Motor neuron (in vitro differentiated cells): ENCODE measurements at places on chromosomes 2 and 18. TPM values are rescaled to one million over a fixed set of nuclear protein-coding genes. Genes with fewer than 3 reads are reported as not detected.

Gene VWA3B
- total RNA-seq: 0.57 and 0.60 TPM in 2 replicates

Gene CYP26B1
- 1.8 and 1.9 TPM in 2 replicates for total RNA-seq

Gene UGT1A6
- total RNA-seq: not detected in 2 replicates

Gene RAB6D
- total RNA-seq: 2.0 and 2.5 TPM in 2 replicates

Gene GALNT14
- 15.9 and 16.3 TPM in 2 replicates for total RNA-seq

Gene PXDN
- 52.8 and 55.9 TPM in 2 replicates for total RNA-seq

Gene DSG4
- total RNA-seq: not detected in 2 replicates

Gene GPR39
- total RNA-seq: 0.46 and 0.59 TPM in 2 replicates

Gene PSMD14
- 53.8 and 57.3 TPM in 2 replicates for total RNA-seq

Gene CRACDL
- total RNA-seq: 0.38 and 1.4 TPM in 2 replicates

Gene SKOR2
- 0.10 and 0.47 TPM in 2 replicates for total RNA-seq

Gene LBX2
- 0.36 and 4.0 TPM in 2 replicates for total RNA-seq

Gene IL1RL1
- total RNA-seq: 0.50 TPM in 1 of 2 replicates, not detected in the other

Gene DYNAP
- 0.21 TPM in 1 of 2 replicates, not detected in the other for total RNA-seq

Gene HOXD1
- total RNA-seq: 5.4 and 6.2 TPM in 2 replicates

Gene GPR155
- total RNA-seq: 14.8 and 15.3 TPM in 2 replicates

Gene ABCG8
- 0.14 and 0.30 TPM in 2 replicates for total RNA-seq

Gene UGT1A1
- 0.26 and 0.31 TPM in 2 replicates for total RNA-seq

Gene TUBA3E
- 0.22 and 0.71 TPM in 2 replicates for total RNA-seq

Gene C2orf78
- total RNA-seq: 0.10 TPM in 1 of 2 replicates, not detected in the other

Gene CIB4
- total RNA-seq: not detected in 2 replicates

Gene REG3G
- total RNA-seq: 8.6 and 9.7 TPM in 2 replicates

Gene GLI2
- 0.71 and 1.5 TPM in 2 replicates for total RNA-seq

Gene CPLX4
- 2.2 TPM in 1 of 2 replicates, not detected in the other for total RNA-seq

Gene HNMT
- total RNA-seq: 1.3 and 2.1 TPM in 2 replicates

Gene DYSF
- total RNA-seq: 0.34 and 0.91 TPM in 2 replicates

Gene D2HGDH
- 7.8 and 12.6 TPM in 2 replicates for total RNA-seq

Gene CRYGC
- 0.49 and 0.75 TPM in 2 replicates for total RNA-seq

DNA sequence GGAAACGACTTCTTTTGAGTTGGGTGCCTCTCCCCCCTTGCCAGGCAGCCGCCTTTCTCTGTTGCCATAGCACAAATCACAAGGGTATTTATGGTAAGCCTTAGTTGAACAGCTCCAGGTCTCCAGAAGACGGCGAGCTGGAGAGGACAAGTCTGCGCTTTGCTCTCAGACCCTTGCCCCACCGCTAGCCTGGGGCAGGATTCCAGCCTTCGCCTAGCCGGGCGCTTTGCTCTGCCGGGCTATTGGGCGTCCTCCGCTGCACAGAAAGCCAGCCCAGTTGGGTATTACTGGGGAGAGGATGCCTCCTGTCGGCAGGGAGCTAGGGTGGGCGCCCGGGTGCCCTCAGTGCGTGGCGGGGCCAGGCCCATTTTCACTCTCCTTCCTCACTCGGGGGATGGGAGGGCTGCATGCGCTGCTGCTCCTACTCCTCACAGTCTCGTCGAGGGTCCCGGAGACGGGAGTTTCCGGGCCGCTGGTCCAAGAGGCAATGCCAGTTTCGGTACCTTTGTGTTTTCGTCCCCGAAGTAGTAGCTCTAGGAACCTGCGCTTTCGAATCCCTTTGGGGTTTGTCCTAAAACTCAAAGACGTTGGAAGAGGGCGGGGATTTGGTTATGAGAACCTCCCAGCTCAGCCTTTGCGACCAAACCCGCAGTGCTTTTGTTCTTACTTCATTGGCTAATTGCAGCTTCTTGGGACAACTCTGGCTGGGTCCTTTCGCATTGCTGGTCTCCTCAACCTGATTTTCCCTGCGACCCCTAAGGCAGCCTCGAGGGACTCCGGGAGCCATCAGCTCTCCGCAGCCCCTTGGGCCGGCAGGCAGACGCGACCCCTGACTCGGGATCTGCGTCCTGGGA, 3.6 kb upstream of the DLX2 start:
- ATAC-seq: no peak

GRCh38 chr2:67656875-67657274, 259.7 kb downstream of the ETAA1 start:
- ATAC-seq: no peak

GRCh38 chr2:229343661-229344060, 72.6 kb upstream of the PID1 start:
- no peak for ATAC-seq

GRCh38 chr2:27016801-27017325, 15.9 kb upstream of the TMEM214 start:
- no peak for ATAC-seq

GRCh38 chr18:74982946-74983635, 225.8 kb downstream of the PTGR3 start:
- no peak for ATAC-seq

GRCh38 chr18:58611395-58612131, 17.3 kb downstream of the ALPK2 start:
- no peak for ATAC-seq

- no peak for ATAC-seq
Observed at GRCh38 chr2:88254437-88255091, 84.4 kb downstream of the THNSL2 start.

GRCh38 chr2:27831279-27832050, 58.7 kb downstream of the RBKS start:
- no peak for ATAC-seq

DNA sequence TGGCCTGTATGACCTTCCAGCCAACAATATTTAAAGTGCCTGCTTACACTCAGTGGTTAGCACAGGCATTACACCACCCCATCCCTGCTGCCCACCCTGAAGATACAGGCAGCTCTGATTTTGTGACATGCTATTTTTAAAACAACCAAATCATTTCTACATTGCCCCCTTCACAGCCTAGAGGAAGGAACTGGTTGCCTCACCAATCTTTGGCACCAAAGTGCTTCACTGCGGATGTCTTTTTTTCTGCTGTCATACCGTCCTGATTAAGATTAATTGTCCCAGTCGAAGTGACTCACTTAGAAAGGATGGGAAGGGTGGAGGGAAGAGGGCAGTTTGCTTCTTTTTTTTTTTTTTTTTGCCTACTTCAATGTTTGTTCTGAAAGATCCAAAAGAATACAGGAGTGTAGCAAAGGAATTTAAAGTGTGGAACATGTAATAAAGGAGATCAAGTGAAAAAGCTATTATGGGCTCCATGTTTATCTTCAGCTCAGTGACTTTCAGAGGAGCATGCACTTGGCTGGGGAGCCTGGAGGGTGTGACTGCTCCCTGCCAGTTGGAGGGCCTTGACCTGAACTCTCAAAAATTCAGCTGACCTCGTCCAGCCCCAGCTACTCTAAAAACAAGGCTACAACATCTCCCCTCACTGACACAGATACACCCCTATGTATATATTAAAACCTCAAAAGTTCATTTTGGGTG, 501.1 kb upstream of the TNP1 start:
- ATAC-seq: no peak

GRCh38 chr18:8962855-8963635, 139.5 kb upstream of the NDUFV2 start:
- ATAC-seq: peak; percentile 73

GRCh38 chr2:240906911-240907590, 915 bp downstream of the CROCC2 start:
- no peak for ATAC-seq

DNA sequence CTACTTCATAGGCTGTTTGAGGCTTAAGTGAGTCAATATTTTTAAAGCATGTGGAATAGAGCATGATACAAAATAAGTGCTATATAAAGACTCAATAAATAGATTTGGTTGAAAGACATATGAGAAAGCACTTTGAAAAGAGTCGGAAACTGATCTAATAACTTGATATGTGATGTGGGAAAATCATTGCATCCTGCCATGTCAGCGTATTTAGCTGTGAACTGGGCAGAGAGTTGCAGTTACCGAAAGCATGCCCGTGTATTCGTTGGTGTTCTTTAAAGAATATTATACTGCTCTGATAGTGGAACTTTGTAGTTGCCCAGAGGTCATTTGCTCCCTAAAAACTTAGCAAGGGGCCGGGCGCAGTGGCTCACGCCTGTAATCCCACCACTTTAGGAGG, 37.8 kb upstream of the ZNF516 start:
- no peak for ATAC-seq

DNA sequence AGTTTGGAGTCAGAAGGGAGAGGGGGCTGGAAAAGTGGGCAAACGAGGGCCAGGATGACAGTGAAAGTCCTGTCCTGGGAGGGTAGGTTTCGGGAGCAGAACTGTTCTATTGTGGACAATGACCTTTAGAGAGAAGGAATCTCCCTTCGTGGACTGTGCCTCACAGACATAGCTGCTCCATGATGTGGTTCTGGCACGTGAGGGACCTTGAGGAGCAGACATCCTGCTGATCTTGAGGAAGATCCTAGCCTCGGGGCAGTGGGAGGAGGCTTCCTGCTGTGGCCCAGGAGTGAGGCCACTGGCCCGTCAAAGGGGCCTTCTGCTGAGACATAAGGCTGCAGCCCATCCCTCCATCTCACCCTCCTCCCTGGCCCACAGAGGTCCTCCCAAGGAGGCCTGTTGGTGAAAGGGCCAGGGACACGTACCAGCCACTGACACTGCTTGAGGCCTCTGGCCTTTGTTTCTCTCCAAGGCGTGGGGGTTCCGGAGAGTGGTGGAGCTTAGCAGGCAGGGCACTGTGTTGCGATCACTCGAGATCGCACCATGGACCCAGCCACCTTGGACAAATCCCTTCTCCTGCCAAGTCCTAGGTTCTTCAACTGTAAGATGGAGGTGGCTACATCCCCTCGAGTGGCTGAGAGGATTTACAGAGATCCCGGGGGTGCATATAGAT, 167.2 kb downstream of the CELF4 start:
- no peak for ATAC-seq

DNA sequence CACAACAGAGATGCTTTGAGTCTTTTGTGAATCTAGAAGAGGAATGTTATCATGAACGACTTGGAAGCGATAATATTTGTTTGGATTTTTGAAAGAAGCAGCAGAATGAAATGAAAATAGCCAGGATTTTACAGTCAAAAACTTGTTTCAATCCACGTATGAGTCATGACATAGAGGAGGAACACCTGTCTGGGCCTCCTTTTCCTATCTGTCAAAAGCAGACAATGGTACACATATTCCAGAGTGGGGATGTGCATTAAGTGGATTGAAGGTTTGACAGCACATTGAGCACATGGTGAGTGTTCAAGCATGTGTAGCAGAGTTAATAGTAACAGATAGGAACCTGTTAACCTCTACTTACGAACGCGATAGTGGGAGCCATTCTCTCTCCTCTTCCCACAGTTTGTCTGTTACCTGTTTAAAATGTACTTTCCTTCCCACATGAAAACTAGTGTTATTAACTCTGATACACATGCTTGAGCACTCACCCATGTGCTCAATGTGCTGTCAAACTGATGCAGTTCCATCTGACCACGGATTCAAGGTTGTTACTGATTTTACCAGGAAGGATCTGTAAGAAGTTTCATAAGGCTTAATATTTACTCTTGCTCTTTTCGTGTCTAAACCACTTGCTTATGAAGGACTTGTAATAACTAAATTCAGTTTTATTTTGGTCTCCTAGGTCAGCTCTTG, 863.4 kb upstream of the SOX11 start:
- no peak for ATAC-seq

DNA sequence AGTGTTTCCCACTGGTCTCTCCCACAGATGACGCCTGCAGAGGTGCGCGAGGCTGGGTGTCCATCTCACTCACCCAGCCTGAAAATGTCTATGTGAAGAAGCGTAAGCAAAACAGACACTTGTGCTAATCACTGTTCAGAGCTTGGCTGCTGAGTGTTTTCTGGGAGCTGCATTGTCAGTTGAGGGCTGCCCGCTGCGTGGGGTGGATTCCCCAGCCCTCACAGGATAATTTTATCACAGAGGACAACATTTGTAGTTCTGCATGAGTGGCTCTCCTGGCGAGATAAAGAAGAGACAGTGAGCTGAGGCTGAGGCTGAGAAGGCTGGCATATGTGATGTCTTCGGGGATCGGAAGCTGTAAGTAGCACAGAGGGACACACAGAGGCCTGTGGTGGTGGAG, 16.2 kb upstream of the CAPN13 start:
- ATAC-seq: peak; percentile 26

- ATAC-seq: peak; percentile 2
Observed at GRCh38 chr2:5696404-5696944, 4.3 kb downstream of the SOX11 start.

GRCh38 chr2:241843321-241844065, 15.2 kb downstream of the PDCD1 start:
- no peak for ATAC-seq

- ATAC-seq: no peak
Observed at GRCh38 chr18:67846422-67847098, 330.0 kb upstream of the DSEL start.

DNA sequence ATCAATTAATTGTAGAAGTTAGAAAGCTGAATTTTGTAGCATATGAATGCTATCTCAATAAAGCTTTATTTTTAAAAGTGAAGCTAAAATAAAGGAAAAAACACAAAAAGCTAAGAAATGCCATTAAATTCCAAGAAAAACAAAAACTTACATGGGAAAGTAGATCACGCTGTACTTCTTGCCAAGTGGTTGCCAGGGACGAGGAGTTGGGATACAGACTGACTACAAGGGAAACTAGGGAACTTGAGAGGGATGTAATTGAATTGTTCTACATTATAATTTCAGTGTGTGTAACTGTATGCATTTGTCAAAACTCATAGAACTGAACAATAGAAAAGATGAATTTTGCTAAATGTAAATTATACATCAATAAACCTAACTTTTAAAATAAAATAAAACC, 108.1 kb downstream of the DYM start:
- no peak for ATAC-seq

DNA sequence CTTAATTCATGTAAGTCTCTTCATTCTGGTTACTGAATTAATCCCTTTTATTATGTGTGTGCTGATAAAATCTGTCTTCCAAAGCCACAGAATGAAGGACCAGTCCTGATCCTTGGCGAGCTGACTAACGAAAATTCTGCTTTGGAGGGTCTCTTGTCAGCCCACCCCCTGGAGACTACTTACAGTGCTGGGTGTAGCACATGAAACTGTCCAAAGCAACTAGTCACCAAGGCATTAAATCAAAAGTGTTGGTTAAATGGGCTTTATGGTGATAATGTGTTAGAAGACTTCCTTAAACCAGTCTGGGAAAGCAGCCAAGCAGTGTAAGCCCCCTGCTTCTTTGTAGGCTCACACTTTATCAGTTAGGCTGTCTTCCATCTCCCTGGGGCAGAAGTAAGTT, 420.2 kb downstream of the SUCLG1 start:
- no peak for ATAC-seq

DNA sequence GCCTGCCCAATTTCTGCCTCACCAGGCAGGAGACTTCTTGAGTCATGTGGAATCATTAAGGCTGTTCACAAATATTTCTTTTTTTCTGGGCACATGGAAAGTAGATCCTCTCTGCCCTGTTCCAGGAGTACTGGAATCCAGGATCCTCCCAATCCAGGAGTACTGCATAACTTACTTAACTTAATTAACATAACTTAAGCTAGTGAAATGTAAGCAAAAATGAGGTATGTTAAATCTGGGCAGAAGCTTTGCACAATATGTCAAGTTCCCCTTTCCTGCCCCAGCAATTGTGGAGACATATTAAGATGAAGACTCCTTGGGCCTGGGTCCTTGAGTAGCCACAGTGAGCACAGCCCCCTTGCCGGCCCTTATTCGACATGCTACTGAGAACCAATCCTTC, 3.2 kb downstream of the CD207 start:
- ATAC-seq: no peak

GRCh38 chr18:72672364-72673184, 128.4 kb upstream of the CBLN2 start:
- ATAC-seq: no peak
